ENCODE measurements at places on chromosomes 3 and 15.

- DNase-seq, result no peak
These were observed 130.0 kb upstream of the TBC1D5 start for GRCh38 chr3:17872457-17872856.

GRCh38 chr15:42736178-42736792, 643 bp downstream of the CDAN1 start:
- peak; percentile 5 for DNase-seq

DNA sequence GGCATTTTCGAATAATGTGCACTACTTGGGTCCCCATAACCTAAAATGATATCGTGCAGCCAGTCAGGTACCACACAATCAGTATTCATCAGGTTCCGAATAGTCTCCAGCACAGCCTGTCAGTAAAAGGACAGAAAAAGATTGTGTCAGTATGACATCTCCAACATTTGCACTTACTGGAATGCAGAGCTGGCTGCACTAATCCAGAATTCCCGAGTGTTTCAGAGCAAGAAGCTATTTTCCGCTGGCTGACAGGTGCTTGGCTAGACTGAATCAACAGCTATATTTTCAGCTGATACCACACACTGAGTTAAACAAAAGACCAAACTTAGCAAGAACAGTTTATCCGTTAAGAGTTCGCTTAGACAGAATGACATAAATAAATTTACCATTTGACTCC, 68.8 kb downstream of the AQR start:
- DNase-seq, result no peak

DNA sequence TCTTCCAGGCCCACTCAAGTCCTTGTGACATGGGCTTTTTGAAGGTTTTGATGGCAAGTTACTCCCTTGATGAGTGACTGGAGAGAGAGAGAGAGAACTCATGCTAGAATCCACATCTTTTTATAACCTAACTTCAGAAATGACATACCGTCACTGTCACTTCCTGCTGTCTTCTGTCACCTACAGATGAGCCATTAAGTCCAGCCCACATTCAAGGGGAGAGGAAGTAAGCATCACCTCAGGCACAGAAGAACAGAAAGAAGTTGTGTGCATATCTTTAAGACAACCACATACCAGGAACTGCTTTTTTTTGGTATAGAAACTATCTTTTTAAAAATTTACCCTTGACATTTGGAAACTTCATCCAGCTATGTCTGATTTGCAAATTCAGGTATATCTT, 16.6 kb upstream of the TXNRD3 start:
- DNase-seq, result no peak

DNA sequence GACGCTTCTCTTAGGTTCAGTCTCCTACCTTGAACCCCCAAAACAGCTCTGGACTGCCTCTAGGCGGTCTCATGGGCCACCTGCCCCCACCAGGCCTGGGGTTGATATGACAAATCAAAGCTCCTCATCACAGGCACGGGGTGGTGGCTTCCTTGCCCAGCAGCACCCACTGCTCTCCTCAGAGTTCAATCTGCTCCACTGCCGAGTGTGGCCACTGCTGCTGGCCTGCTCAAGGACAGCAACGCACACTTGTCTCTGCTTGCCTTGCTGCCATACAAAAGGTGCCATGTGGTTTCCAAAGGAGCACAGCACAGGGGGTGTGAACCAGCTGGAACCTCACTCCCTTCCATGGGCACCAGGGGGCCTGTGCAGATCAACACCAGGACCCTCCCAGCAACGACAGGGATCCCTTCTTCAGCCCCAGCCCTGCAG, 10.2 kb downstream of the KBTBD13 start:
- no peak for DNase-seq

DNA sequence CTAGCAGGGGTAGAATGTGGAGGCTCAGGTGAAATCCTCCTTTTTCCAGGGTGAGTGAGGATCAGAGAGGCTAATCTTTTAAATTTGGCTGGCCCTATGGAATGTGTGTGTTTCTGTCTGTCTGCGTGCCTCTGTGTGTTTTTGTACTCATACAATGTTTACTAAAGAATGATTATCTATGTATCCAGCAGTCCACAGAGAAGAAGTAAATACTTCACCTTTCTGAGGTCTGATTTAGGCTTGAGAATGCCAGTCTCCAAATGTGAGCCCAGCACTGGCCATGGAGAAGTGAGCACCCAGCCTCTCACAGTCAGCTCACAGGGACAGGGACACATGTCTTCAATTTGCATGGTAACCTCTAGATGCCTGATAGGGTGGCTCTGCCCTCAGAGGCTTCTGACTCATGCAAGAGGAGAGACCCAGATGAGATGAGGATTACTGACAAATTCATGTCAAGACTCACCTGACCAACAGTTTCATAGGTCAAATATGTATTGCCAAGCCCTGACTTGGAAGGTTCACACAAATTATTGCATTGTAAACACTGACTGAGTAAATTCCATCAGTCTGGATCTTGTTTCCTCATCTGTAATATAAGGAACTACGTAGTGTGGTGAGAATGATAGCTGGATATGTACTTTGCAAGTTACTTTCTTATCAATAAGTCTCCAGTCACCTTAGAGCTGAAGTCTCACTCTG, 31.0 kb downstream of the ENTPD3 start:
- DNase-seq, result no peak

DNA sequence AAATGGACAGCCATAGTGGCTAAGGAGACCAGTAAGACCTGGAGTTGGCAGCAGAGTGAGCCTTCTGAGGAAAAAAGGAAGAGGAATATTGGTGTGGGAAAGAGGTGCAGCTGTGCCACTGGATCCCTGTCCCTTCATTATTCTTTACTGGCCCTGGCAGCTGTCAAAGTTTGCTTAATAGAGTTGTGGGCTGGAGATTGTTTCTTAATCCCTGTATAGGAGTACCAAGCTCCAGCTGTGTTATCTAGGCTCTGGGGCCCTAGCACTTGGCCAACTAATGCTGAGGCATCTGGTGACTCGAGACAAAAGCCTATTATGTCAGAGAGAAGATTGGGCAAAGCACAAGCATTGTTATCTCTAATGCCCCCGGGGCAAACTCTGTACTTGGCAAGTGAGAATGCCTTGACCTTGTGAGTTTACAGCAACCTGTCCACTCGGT, 61.4 kb downstream of the ZNF609 start:
- DNase-seq, result no peak

DNA sequence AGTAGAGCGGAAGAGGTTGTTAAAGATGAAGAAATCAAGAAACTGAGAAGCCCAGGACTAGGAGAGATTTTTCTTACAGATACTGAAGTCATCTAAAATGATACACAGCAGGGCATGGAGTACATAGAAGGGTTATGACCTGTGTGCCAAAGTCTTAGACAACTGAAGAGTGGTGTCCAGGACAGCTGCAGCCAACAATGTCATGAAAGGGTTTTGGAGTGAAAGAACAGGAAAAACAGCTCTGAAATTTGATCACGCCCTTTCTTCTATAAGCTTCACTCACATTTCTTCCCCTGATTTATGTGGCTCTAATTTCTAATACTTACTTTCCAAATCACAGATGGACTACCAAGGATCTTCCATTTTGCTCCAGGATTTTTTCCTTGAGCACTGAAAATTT, 3.0 kb downstream of the CFAP20DC start:
- no peak for DNase-seq

GRCh38 chr3:59774634-59775033, 724.8 kb upstream of the CFAP20DC start:
- DNase-seq, result no peak

DNA sequence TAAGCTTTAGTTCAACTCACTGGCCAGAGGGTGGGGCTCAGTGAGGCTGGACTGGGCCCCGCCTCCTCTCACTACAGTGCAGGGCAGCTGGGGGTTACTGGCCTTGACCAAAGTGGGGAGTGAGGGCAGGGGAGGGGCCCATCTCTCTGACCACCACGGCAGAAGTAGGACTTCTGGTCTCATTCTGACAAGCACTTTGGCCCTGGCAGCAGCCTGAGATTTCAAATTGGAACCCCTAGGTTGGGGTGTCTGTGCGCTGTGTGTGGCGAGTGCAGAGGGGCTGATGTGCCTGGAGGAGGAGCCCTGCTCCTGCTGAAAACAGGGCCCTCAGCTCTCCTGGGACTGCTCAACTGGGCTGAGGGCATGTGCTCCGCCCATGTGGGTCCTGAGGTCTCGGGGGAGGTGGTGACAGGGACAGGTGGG, 60.3 kb upstream of the RPL32 start:
- no peak for DNase-seq

DNA sequence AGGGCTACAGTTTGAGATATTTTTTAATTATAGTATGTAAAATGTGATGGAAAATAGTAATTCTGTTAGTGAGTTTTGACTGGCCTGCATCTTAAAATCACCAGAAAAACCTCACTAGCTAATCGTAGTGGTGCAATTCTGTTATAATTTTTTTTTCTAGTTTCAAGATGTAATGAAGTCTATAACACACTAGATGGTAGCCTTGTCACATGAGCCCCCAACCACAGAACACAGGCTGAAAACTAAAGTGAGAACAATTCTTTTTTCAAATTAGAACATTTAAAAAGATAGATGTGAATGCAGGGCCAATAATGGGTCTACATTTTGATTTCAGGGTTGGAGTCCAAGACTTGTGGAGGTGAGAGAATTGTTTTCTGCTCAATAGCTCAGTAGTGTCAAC, 83.3 kb upstream of the KCNH8 start:
- no peak for DNase-seq

- DNase-seq, result no peak
These were observed 243.1 kb downstream of the TLE3 start for GRCh38 chr15:69854521-69855181.

DNA sequence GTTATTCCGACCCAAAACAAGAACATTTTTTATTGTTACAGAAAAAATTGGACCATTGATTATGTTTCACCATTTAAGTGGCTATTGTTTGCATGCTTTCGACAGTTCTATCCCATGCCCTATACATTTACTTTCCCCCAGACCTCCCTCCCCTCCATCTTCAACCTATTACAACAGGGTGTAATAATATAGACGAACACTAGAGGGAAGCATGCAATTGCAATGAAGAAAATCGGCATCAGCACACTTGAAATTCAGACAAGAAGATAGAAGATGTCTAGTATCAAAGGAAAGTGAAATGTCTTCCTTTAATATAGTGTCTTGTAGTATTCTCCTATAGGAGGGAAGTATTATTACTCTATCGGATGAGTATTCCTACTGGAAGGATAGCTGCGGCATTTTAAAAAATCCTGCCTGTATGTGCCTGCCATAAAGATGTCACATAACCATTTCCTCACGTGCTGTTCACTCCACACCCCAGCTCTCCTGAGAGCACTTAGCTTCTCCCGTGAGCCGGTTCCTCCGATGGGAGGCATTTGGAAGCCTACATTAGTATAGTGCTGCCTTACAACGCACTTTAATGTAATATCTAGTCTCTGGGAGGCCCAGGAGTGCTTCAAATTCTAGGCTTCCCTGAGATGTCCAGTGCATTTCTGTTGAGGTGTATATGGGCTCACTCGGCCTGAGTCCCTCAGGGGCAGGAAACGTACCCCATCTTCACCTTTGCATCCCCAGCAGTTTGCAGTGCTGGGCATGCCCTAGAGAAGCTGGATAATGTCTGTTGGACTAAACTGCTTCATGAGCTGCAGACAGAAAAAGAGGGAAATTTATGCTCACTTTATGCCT, 17.8 kb upstream of the ERICH6 start:
- DNase-seq, result no peak

DNA sequence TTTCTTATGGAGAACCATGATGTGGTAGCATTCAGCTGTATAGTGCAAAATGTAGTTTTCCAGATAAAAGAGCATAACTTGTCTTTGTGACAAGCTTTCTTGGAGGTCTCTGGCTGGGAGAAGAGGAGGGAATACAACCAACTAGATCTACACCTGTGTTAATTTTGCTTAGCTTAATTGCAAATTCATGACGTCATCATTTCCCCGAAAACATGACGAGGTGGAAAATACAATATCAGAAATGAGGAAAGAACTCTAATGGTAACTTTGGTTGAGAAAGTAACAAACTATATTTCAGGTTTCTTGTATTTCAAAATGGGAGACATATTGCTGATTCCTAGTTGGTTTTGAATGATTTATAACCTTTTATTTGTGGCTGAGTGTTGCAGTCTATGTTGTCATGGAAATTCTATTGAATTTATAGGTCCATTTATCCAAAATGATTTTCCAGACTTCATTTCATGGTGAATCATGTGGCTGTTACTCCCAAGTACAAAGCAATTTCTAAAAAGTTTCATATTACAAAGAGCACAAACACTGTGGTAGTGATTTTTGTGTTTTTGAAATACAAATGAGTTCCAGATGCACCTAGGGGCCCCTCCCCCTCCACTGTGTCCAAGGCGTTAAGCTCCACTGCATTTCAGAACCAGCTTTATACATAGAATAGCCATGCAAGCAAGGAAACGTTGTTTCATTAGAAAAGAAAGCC, 307.2 kb downstream of the FEZF2 start:
- no peak for DNase-seq

- DNase-seq, result no peak
These were observed 2.0 kb downstream of the LIPC start for GRCh38 chr15:58433597-58434333.

GRCh38 chr3:44106756-44107155, 134.9 kb upstream of the TOPAZ1 start:
- no peak for DNase-seq

GRCh38 chr15:61702224-61703020, 357.8 kb downstream of the VPS13C start:
- DNase-seq, result no peak

DNA sequence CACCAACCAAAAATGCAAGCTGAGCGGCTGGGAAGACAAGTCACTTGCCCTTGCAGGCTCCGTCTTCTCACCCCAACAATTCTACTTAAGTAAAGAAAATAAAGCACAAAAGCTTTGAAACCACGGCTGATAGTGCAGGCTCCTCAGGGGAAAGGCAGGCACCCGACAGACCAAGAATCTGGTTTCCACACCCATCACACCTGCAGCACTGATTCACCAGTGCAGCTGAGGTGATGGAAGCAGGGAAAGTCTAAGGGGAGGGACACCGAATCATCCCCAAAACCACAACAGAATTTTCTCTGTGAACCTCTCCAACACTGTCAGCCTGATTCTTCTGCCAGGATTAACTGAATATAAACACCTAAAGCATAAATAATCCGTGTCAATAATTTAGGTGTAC, 62.0 kb upstream of the NSMCE3 start:
- DNase-seq, result no peak

- DNase-seq, result no peak
These were observed 258.9 kb downstream of the UACA start for GRCh38 chr15:70504299-70504951.

GRCh38 chr3:46351646-46352045, 2.3 kb upstream of the CCR2 start:
- no peak for DNase-seq

GRCh38 chr15:67880651-67881182, 40.9 kb upstream of the RNU6-1 start:
- DNase-seq, result no peak
